ENCODE measurements at places on chromosomes 16 and 17. TPM values are rescaled to one million over a fixed set of nuclear protein-coding genes. Genes with fewer than 3 reads are reported as not detected.

- no peak for DNase-seq
Observed at GRCh38 chr16:24372824-24373223, 116.7 kb downstream of the CACNG3 start.

SLC52A1 gene
- not detected for total RNA-seq

KRTAP4-9 gene
- not detected for total RNA-seq

GPR179 gene
- total RNA-seq: 0.05 TPM

KRTAP1-1 gene
- not detected for total RNA-seq

- no peak for DNase-seq
Observed at GRCh38 chr16:81337097-81337496, 22.3 kb downstream of the GAN start.

DNA sequence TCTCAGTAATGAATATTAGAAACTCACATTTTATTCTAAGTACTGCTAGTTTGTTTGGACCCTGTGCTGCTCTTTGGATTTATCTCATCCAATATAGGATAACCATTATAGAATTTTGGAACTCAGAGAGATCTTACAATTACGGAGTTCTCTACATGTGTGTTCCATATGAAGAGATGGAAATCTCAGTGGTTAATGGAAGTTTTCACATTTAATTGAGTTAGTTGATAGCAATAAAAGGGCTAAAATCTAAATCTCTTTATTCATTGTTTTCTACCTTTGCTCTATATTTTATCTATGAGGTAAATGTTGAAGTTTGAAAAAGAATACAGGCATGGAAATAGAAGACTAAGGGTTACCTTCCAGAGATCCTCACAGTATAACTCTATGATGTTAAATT is 558.0 kb upstream of the KIF2B start:
- no peak for DNase-seq

DNA sequence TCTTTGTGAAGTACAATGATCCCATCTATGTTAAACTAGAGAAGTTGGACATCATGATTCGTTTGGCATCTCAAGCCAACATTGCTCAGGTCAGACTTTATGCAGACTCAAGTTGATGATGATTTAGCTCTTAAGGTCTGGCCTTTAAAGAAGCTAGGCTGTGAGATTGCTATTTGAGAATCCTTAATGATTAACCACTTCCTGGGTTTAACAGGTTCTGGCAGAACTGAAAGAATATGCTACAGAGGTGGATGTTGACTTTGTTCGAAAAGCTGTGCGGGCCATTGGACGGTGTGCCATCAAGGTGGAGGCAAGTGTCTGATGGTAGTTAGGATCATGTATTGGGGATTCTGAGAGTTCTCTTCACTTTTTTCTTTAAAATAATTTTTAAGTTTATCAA is 40.3 kb downstream of the AP2B1 start:
- DNase-seq: peak; percentile 40

KRT16 gene
- not detected for total RNA-seq

DNA sequence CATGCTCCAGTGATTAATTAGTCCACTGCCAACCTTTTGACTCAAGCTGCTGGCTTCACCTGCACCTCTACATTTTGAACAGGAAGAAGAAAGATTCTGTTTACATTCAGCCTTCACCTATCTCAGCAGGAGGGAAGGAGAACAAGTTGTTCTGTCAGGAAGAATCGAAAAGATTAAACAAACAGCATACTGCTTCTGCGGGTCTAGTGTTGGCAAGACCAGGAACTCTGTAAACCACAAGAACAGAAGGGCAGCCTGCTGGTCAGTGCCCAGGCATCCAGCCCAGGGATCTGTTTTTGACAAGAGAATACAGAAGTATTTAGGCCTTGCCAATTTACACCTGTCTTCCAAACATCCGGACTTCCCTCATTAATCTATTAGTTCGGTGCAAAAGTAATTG is 189.7 kb downstream of the CHD9NB start:
- DNase-seq: no peak

DNA sequence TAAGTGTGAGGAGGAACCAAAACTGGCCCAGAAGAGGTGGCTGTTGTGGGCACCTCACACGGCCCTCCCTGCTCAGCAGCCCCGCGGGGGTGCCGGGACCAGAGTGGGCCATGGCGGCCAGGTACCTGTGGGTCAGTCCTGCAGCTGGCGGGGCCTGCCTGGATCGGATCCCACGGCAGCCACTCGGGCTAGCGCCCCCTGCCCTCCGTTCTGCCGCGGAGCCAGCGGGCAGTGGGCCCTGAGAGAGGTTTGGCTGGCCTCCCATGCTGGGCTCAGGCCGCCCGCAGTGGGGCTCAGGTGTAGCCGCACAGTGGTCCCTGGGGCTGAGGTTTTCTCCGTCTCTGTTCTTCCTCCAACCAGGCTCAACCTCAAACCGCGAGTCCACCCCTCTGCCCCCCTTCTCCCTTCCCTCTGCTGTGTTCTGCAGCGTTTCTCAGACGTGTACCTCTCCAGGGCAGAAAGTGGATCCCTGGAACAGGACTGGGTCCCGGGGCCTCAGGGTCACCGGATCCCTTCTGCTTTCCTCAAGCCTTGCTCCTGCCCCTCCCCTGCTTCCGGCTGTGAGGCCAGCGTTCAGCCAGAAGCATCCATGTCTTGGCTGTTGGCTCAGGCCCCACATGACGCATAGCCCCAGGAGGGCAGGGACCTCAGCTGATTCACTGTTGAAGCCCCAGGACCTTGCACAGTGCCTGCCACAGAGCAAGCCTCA is 28.6 kb upstream of the ITGA3 start:
- DNase-seq: no peak

DNA sequence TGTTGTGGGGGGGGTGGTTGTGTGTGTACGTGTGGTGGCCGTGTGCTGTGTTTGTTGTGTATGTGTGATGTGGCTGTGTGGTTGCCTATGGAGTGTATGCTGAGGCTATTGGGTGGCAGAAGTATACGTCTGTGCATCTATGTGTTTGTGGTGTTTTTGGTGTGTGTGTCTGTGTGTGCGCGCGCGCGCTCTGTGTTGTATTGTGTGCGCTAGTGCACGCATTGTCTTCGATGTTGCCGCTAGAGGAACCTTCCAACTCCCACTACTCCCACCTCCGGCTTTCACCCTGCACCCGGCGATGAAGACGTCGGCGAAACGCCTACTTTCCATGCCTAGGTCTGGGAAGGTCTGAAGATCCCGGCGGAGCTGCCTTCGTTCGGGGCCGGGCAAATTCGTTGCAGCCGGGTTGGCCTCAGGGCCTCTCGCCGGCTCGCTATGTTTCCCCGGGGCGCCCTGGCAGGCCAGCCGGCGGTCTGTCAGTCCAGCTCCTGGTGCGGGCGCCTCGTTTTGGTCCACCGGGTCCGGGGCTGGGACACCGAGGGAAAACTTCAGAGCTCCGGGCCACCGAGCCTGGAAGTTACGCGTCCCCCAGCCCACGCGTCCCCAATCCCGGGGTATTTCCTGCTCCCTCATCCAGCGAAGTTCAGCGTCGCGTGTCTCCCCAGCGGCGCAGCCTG is 5.2 kb upstream of the DLX4 start:
- no peak for DNase-seq

KRTAP9-1 gene
- not detected for total RNA-seq

- no peak for DNase-seq
Observed at GRCh38 chr16:7369204-7369603, 36.6 kb downstream of the RBFOX1 start.

DNA sequence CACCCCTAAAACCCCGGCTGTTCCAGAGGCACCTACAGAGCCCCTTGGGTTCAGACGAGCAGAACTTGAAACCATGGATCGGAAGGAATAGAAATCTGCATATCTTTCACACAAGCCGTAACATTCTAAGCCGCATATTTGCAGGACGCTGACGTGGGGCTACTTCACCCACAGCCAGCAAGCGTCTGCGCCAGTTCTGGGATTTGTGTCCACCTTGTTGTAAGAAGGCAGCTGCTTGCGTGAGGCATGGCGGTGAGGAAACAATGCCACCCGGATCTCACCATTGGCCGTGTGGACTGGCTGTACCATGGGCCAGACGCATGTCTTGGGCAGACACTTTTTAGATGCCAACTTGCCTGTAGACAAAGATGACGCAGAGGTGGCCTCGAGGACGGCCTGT is 34.5 kb downstream of the TNFRSF13B start:
- DNase-seq: no peak

PGP gene
- total RNA-seq: 36.2 TPM

SALL1 gene
- total RNA-seq: not detected

BCL7C gene
- 15.1 TPM for total RNA-seq

PSMC3IP gene
- total RNA-seq: 24.7 TPM

DNA sequence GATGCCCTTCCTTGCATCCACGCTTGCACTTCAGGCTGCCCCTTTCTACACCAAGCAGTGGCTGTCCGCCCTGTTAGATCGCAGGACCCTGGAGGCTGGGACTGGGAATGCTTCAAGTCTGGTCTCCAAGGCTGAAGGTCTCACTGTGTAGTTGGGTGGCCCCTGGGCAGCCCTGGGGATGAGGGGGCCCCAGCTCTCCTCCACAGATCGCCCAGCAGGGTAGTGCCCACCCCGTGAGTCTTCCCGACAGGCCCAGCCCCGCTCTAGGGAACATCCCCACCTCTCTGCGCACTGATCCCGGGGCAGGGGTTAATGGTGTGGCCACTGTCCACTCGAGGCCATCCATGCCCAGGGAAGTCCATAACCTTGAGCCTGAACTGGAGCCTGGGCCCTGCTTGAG is 10.3 kb downstream of the ZNF213 start:
- DNase-seq: no peak

NPTX1 gene
- 0.57 TPM for total RNA-seq

DNA sequence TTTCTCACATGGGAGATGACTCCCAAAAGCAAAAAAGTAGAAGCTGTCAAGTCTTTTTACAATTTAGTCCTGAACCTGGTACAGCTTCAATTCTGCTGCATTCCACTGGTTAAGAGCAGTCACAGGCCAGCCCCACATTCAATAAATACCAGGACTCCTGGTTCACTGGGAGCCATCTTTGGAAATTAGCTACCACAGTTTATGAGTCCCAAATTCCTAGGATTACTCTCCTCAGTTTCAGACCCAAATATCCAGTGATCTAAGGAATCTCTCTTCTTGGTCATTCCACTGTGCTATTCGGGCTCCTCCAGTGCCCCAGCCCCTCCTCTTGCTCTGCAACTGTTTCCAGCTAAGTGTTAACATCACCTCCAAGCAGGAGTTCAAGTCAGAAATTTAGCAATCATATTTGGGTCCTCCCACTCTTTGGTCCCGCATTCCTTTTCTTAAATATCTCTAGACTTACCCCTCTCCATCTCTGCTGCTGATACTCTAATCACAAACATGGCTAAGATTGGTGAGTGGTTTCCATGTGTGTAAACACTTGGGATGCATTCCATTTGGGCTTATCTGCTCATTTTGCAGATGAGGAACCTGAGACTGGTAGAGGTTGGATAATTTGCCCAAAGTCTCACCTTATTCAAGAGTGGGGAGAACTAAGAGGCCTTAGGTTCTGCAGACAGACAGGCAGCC is 9.6 kb upstream of the WIPF2 start:
- DNase-seq: no peak

ZNF174 gene
- total RNA-seq: 12.6 TPM

- no peak for DNase-seq
Observed at GRCh38 chr17:65292430-65292829, 155.3 kb downstream of the RGS9 start.

- DNase-seq: no peak
Observed at GRCh38 chr16:89334461-89334860, 117.0 kb downstream of the ZNF778 start.

TAC4 gene
- total RNA-seq: 17.1 TPM

SLC38A7 gene
- 27.6 TPM for total RNA-seq

DNA sequence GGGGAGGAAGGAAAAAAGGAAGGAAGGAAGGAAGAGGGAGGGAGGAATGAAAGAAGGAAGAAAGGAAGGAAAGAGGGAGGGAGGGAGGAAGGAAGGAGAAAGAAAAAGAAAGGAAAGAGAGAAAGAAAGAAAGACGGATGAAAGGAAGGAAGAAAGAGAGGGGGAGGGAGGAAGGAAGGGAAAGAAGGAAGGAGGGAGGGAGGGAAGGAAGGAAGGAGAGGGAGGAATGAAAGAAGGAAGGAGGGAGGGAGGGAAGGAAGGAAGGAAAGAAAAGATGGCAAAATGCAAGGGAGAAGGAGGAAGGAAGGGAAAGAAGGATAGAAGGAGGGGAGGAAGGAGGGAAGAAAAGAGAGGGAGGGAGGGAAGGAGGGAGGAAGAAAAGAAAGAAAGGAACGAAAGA is 257.3 kb upstream of the C16orf82 start:
- no peak for DNase-seq

CEP131 gene
- 28.4 TPM for total RNA-seq

OTOP2 gene
- total RNA-seq: not detected

ZG16 gene
- total RNA-seq: 1.9 TPM

MILR1 gene
- total RNA-seq: not detected
